AG09319 (cell line): ENCODE measurements at places on chromosomes 4 and X.

DNA sequence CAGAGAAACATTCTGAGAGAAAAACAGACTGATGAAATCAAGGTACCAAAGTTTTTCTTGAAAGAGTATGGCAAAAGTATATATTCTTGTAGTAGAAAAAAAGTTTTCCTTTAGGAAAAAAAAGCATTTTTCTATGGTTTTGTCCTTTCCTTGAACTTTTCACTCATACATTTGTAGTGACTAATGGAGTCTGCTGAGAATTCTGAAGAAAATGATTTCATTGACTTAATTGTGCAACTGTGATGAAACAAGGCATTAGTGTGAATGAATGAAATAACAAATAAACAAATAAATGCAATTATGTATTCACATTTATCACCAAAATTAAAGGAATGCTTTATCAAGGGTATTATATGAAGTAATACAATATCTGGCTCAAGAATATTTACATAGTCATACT is 5.7 kb downstream of the CSN1S1 start:
- DNase-seq, result no peak

DNA sequence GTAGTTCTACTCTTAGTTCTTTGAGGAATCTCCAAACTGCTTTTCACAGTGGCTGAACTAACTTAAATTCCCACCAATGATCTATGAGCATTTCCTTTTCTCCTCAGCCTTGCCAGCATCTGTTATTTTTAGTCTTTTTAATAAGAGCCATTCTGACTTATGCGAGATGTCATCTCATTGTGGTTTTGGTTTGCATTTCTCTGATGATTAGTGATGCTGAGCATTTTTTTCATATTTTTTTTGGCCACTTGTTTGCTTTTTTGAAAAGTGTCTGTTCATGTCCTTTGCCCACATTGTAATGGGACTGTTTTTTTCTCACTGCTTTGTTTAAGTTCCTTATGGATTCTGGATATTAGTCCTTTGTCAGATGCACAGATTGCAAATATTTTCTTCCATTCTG is 21.5 kb upstream of the PHKA1 start:
- no peak for DNase-seq

DNA sequence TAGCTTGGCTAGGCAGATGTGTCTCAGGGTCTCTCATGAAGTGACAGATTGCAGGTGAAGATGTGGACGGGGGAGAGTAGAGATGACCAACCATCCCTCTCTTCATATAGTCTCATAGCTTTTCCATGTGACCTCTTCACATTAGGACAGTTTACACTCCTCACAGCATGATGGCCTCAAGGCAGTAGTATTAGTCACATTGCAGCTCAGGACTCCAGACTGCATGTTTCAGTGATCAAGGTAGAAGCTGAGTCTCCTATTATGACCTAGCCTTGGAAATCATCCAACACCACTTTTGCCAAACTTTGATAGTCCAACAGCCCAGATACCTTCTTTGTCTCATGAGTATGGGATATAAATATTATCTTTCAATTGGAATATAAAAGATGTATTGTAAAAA is 147.7 kb downstream of the GASK1B start:
- no peak for DNase-seq

DNA sequence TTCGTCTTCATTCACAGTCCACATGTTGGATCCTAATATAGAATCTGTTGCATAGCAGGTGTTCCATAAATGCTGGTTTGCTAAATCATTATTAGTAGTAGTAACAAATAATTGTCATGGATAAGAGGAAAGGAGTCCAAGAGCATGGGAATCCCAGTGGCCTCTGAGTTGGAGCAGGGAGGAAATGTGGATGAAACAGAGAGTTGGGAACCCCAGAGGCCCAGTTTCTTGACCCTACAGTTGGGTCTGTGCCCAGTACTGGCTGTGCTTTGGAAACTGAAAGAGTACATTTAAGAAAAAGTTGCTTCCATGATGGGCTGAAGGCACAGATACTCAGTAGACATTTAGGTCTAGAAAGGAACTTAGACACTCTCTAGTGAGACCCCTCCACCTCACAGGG is 149.4 kb upstream of the PSAPL1 start:
- no peak for DNase-seq

DNA sequence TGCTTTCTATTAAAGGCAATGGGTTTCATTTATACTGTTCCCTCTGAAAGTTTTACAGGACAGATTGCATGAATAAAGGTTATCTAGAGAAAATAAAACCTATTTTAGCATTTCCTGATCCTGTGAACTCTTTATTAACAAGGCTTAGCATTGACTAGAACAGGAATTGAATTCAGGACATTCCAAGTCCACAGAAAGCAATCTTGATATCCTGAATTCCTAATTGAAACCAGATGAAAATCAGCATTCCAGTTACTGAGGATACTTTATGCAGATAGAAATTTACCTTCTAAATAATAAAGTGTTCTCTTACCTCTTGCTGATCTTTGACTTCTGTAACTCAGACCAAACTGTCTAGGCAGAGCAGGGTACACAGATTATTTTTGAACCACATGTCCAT is 151.4 kb downstream of the ZNF518B start:
- no peak for DNase-seq

GRCh38 chrX:110665223-110666002 is 130.2 kb downstream of the CHRDL1 start:
- peak; percentile 3 for DNase-seq

DNA sequence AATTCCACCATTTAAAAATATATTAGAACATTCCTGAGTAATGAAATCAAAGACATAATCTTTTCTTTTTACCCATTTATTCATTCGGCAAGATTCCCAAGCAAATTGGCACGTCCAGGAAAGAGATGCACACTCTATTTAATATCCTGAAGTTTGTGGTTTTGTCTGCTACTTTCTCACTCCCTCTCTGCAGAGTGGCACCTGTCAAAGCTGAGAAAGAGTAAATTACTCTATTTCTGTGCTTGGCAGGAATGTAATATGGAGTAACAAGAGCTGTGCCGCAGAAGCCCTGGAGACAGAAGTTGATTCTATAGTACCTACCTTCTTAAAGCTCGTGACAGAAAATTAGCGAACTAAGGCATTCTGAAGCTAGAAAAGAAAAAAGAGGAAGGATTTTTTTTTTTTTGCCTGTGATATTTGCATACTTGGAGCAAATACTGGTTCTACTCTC is 5.5 kb downstream of the GSTCD start:
- no peak for DNase-seq

GRCh38 chrX:1213971-1214370 is 1.5 kb upstream of the CRLF2 start:
- DNase-seq, result no peak

GRCh38 chr4:96833831-96834230 is 993.9 kb downstream of the PDHA2 start:
- DNase-seq, result no peak

- no peak for DNase-seq
Measured at GRCh38 chr4:185361872-185362271, 33.9 kb downstream of the LRP2BP start.

DNA sequence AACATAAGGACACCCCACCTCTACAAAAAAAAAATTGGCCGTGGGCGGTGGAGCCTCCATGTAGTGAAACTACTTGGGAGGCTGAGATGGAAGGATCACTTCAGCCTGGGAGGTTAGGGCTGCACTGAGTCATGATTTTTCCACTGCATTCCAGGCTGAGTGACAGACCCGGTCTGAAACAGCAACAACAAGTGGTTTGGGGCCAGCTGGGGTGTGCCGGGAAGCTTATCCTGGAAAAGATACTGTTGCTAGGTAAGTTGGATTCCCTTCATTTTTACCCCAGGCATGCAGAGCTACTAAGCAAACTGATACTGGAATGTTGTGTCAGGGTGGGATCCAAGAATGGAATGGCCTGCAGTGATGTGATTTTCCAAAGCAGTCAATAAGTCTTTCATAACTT is 57.0 kb downstream of the XAGE2 start:
- DNase-seq, result no peak

GRCh38 chr4:6362243-6362885 is 92.7 kb downstream of the WFS1 start:
- DNase-seq, result no peak

DNA sequence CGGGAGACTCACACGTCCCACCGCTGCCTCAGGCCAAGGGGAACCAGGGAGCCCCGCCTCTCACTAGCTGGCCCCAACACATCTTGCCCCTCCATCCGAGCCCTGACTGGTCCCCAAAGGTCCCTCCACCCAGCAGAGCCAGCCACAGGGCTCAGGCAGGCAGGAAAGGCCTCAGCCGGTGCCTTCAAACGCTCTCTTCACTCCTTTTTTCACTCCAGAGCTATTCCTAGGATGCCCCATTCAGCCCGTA is 1.5 kb upstream of the ARHGAP4 start:
- DNase-seq, result no peak

DNA sequence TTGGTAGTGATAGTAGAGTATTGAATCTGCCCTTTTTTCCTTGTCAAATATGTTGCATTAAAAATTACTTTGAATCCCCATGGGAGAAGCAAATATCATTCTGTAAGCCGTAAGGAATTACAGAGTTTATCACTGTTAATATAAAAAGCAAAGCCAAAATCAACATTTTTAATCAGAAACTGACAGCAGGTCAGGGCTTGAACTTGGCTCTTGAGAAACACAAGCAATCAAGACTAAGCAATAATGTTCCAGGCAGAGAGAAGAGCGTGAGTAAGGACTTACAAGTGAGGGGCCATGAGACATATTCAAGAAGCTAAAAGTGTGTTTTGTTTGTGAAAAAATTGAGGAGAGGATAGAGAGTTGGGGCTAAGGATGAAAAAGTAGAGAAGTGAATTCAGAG is 68.2 kb downstream of the ARHGAP6 start:
- no peak for DNase-seq

- no peak for DNase-seq
Measured at GRCh38 chr4:176272799-176273198, 3.8 kb upstream of the ASB5 start.

GRCh38 chrX:49075347-49075746 is 1.5 kb upstream of the PRAF2 start:
- DNase-seq, result no peak

- DNase-seq, result no peak
Measured at GRCh38 chr4:111573386-111573785, 571.9 kb upstream of the FAM241A start.
